ENCODE measurements at places on chromosomes 6 and 20.

DNA sequence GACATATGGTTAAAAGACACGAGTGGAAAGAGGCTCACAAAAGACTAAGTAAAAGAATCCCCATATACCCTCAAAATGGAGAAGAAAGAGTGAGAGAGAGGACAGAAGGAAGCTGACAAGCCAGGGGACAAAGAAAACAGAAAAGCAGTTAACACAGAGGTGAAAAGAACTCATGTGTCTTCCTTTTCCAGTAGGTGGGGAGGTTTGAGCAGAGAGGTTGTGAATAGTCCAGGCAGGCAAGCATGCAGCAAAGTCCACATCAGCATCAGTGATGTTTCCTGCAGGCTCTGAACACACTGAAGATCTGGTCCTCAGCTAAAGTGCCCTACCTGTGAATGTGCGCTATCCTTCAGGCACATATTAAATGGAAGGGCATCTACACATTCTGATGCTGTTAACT, 196.5 kb upstream of the IRAK1BP1 start:
- DNase-seq, result no peak

DNA sequence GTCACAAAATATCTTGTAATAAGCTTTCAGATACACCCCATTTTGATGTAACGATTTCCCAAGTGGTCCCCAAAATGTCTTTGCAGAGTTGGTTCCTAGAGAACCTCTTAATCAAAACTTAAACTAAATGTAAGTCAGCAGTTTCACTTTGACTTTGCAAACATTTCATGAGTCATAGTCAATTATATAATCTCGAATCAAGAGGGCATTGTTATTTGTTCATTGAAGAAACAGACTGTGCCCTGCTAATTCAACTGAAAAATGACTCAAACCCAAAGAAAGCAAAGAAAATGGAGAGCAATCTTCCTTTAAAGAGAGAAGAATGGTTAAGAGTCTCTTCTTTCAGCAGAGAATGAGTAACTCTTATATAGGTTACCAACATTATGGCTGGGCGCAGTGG, 58.3 kb downstream of the IPCEF1 start:
- DNase-seq, result no peak

- no peak for DNase-seq
Measured at GRCh38 chr6:6643398-6643797, 54.9 kb downstream of the LY86 start.

GRCh38 chr6:104014163-104014959, 845.4 kb downstream of the HACE1 start:
- no peak for DNase-seq

DNA sequence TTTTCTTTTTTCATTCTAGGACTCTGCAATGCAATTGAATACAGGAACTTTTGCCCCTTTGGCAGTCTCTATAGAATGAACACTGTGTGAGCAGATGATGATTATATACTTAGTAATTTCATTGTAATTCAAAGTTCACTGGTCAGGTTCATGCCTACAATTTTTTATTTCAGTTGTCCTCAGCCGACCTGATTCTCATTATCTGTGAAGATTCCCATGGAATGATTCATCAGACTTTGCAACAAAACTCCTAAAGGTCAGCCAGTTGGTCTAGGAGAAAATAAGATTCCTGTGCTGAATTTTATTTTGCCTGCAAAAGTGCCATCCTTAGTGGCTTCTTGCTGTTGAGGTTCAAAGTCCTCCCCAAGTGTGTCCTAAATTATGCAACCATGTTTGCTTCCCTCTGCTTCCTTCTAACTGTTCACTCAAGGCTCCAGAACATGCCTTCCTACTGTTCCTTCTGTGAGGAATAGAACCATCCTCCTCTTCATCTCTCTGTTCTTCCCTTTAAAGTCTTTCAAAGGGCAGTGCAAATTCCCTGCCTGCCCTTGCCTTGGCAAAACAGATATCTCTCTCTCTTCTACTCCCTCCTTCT, 194.2 kb upstream of the CNR1 start:
- DNase-seq, result no peak

DNA sequence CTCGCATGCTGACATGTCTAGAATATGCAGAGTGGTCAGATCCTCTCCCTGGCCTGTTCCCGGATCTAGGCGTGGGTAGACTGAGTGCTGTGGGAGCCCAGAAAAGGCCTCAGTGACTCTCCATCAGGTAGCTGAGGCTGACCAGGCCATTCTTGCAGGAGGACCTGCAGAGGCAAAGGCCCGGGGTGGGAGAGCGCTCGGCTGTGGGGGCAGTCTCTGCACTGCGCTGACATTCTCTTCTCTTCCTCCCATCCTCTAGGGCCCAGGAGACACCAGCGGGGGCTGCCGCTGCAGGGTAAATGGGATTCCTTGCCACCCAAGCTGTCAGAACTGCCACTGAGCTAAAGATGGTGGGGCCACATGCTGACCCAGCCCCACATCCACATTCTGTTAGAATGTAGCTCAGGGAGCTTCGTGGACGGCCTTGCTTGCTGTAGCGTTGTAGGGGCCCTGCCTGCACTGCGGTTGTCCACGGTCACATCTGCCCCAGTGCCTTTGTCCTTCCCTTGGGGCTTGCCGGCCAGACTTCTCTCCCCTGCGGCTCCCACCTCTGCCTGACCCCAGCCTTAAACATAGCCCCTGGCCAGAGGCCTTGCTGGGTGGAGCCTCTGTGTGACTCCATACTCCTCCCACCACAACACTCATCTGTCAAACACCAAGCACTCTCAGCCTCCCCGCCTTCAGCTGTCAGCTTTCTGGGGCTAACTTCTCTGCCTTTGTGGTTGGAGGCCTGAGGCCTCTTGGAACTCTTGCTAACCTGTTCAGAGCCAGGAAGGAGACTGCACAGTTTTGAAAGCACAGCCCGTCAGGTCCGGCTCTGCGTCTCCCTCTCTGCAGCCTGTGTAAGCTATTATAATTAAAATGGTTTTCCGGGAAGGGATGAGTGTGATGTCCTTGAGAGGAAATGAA, 22.2 kb downstream of the RBCK1 start:
- no peak for DNase-seq

- DNase-seq, result no peak
Measured at GRCh38 chr6:150638765-150639164, 39.1 kb downstream of the PLEKHG1 start.

GRCh38 chr6:132004668-132005067, 53.5 kb upstream of the CCN2 start:
- no peak for DNase-seq

DNA sequence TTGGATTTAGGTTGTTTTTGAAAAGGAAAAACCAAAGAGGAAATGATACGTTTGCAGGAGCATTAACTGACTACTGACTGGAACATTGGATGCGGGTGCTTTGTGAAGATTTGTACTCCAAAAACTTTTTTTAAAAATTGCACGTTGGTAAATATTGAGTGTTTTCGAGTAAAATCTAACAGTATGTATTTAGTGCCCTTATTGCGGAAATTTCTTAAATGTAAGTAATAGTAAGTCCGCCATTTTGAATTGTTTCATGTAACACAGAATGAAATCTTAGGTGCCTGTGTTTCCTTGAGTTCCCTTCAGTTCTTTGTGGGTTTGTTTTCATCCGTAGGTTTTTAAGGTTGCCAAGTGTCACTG, 15.2 kb upstream of the LIN28B start:
- no peak for DNase-seq

DNA sequence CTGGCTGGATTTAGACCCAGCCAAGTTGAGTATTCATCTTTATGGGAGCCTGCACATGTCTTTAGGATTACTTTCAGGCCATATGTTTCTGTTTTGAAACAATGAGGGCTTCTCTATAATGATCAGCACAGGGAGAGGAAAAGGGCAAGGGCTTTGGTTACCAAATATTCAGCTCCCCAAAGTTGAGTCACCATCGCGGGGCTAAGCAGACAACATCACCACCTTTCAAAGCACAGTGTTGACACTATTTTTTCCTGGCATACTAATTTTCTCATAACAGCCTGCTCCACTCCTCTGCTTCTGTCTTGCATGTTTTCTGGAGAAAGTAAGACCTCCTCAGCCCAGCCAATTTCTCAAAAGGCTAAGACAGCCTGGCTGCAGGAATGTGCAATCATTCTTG, 4.9 kb downstream of the SCML4 start:
- peak; percentile 34 for DNase-seq

DNA sequence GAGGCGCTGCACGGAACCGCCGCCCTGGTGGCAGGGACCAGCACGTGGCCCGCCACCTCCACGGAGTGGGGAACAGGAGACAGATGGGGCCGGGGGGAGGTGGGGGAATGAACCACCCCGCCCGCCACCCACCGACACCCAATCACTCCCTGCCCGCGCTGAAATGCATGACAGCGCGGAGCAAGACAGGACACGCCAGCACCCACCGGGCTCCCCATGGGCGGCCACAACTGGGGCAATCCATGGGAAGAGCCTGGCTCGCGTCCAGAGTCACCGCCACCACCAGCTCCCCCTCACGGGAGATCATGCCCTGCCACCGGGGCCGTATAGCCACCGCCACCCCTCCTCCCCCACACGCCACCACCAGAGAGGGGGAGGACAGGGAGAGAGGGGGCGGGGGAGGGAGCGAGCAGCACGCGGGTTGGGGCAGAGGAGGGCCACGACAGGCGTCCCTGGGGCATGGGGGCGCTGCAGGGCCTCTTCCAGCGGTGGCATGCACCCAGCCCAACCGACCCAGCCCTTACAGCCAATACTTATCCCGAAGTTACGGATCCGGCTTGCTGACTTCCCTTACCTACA, 744.3 kb upstream of the DEFB115 start:
- DNase-seq, result no peak

DNA sequence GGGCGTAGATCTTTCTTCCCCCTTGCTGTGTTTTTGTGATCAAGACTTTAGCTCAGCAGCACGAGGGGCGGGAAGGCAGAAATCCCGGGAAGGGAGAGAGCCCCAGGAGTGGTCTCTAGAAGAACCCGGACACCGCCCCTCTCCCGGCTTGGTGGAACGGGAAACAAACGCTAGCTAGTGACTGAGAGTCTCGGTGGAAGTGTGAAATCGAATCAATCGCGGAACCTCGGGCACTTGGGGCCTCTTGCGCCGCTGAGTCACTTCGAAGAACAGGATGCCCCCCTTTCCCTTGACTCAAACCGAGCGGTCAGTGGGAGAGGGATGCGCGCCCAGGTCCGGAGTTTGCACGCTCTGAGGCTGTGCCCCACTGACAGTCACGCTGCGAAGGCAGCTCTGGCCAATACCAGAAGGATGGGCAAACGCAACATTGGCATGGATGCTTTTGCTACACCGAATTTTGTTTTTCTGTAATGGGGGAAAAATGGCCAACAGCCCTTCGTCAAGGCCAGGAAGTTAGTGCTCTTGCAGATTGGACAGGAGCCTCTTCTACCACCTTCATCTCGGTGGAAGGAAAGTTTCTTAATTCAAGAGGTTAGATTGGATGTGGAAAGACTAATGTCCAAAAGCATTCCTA, 1.6 kb upstream of the OLIG3 start:
- no peak for DNase-seq

DNA sequence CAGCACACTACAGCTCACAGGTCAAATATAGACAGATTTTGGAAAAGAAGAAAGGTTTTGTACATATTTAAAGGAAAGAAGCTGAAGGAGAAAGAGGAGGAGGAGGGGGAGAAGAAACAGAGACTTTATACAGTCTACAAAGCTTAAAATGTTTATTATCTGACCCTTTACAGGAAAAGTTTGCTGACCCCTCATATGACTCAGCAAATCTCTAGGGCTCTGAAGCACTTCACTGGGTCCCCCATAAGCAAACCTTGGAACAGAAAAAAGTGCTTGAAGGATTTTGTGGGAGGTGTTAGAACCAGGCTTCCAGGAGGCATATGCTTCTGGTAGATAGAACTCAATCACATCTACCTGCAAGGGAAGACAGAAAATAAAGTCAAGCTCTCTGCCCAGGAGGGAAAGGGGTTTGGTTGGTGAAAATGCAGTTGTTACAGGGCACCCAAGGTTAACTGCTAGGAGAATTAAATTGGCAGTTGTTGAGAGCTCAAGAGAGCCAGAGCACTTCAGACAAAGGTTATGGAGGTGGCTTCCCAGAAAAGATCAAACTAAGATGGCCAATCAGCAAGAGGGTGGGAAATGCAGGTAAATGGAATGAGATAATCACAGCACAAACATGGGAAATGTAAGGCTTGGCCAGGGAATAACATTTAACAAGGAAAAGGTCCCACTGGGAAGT, 207.4 kb upstream of the SGK1 start:
- DNase-seq, result no peak

GRCh38 chr20:17273717-17274116, 46.9 kb downstream of the PCSK2 start:
- no peak for DNase-seq

GRCh38 chr6:35601331-35602132, 87.2 kb downstream of the FKBP5 start:
- peak; percentile 56 for DNase-seq

GRCh38 chr20:33209789-33210188, 7.4 kb upstream of the BPIFA3 start:
- DNase-seq, result no peak

DNA sequence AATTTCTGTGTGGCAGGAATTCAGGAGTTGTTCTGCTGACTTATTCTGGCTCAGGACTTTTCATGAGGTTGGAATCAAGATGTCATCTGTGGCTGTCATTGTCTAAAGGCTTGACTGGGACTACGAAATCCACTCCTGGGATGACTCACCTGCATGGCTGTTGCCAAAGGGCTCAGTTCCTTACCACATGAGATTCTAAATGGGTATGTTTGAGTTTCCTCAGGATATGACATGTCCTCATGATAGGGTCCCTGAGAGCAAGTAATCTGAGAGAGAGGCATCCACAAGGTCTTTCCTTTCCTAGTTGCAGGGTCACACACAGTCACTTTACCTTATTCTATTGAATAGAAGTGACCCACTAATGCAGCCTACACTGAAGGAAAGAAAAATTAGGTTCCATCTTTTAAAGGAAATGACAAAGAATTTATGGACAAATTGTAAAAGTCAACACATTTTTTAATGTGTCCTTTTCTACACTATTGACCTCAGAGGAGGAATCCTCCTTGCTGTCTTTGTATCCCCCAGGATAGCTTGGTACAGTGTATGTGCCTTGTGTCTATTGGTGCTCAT, 1025.0 kb upstream of the GJE1 start:
- no peak for DNase-seq

DNA sequence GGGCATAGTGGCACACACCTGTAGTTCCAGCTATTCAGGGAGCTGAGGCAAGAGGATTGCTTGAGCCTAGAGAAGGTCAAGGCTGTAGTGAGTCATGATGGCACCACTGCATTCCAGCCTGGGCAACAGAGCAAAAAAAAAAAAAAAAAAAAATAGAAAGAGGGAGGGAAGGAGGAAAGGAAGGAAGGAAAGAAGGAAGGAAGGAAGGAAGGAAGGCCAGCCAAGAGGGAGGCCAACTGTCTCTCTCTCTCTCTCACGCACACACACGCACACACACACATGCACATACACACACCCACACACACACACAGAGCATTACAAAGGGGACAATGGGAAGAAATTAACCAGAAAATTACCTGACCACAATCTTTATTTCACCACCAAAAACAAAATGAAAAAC, 50.6 kb upstream of the COL9A1 start:
- no peak for DNase-seq

- no peak for DNase-seq
Measured at GRCh38 chr6:31898383-31899011, 999 bp upstream of the EHMT2 start.

GRCh38 chr6:149079911-149080491, 237.5 kb upstream of the TAB2 start:
- DNase-seq, result no peak

GRCh38 chr20:20231528-20232298, 136.2 kb upstream of the INSM1 start:
- DNase-seq, result no peak

- DNase-seq, result no peak
Measured at GRCh38 chr6:170029416-170030283, 261.2 kb downstream of the DLL1 start.

- no peak for DNase-seq
Measured at GRCh38 chr20:56376331-56376730, 15.7 kb downstream of the AURKA start.

GRCh38 chr20:34190679-34191090, 50.5 kb upstream of the ASIP start:
- no peak for DNase-seq

- no peak for DNase-seq
Measured at GRCh38 chr6:76347539-76347938, 275.1 kb upstream of the IMPG1 start.

Data from activated CD4-positive, alpha-beta T cell treated with anti-CD3 and anti-CD28 coated beads, Interleukin-2, amount 50 U/mL, for 24 hours (primary cell).